ENCODE measurements at places on chromosomes 2 and 18.

- DNase-seq = peak; percentile 75
These were observed 90.2 kb downstream of the BCL11A start for GRCh38 chr2:60463249-60463648.

DNA sequence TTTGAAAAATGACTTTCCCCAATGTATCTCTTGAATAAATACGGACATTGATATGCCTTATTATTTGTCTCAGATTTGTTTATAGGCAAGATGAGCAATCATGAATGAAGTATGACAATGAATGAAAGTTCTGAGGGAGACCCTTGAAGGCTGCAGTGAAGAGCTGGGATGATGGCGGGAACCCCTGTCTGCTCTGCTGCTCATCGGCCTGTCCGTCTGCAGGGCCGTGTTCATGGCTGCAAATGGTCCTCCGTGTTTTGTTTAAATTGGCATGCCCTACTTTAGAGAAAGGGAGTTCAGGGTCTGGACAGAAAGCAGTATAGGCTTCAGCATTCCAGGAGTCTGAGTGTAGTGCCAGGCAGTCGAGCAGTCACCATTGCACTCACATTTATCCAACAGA is 1.2 kb upstream of the HS1BP3 start:
- DNase-seq = no peak

DNA sequence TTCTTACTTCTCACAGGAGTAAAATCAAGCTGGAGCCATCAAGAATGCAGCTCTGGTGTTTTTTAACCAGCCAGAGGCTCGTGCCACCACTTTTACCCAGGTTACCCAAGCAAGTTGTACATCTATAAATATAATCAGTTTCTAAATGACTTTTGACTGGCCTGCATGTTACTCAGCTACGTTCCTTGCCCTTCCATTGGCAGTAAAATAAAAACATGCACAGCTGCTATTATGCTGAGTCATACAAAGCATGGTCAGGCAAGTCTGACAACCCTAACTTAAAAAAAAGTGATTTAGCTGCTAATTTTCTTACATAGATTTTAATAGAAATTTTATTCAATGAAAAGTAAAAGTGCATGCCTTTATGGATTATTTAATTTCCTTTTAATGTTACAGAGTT is 111.7 kb upstream of the CSRNP3 start:
- peak; percentile 42 for DNase-seq

- no peak for DNase-seq
These were observed 373.0 kb downstream of the CDH2 start for GRCh38 chr18:27803957-27804356.

GRCh38 chr2:102603904-102604303 is 15.4 kb upstream of the SLC9A2 start:
- DNase-seq = peak; percentile 76

- DNase-seq = no peak
These were observed 364.4 kb upstream of the CHST9 start for GRCh38 chr18:27549335-27550039.

DNA sequence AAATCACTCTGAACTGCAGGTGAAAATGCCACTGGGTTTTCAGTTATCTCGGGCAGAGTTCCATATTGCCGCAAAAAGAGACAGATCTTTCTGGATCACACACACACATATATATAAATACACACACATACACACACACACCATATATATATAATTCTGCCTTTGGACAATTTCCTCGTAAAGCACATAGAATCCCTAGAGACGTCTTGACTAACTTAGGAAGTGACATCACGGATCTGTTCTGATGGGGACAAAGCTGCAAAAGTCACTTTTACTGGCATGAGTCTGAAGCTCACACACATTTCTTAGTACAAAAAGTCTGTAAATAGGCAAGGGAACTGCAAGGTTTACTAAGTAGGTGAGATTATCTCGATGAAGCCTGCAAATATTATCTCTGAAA is 28.6 kb upstream of the MBOAT2 start:
- DNase-seq = no peak

DNA sequence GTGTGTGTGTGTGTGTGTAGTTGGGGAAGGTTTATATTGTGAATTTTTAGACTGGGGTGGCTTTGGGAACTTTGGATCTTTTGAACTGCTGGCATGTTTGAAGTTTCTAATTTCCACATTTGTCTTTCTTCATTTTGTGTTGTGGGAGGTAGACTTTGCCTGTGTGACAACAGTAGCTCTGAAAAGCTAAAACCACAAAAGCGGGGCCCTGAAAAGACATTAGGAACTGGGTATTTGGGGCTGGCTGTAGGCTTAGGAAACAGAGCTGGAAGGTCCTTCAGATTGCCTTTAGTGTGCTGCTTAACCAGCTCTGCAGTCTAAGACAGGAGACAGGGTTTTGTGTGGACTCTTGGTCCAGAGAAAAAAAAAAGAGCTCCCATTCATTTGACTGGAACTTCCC is 27.2 kb upstream of the DOCK10 start:
- no peak for DNase-seq

- no peak for DNase-seq
These were observed 586.6 kb upstream of the KLHL29 start for GRCh38 chr2:22798386-22798785.

GRCh38 chr2:11397513-11397912 is 53.1 kb upstream of the ROCK2 start:
- DNase-seq = no peak

- no peak for DNase-seq
These were observed 156.6 kb upstream of the LHCGR start for GRCh38 chr2:48912110-48912509.

GRCh38 chr2:194730266-194730665 is 926.8 kb upstream of the SLC39A10 start:
- DNase-seq = no peak

GRCh38 chr18:47931718-47932103 is 1.3 kb upstream of the SMAD2 start:
- peak; percentile 85 for DNase-seq

- no peak for DNase-seq
These were observed 90.1 kb downstream of the MYCN start for GRCh38 chr2:16030206-16031057.

GRCh38 chr2:229431327-229431954 is 160.4 kb upstream of the PID1 start:
- DNase-seq = peak; percentile 73

GRCh38 chr2:39325966-39326365 is 82.2 kb upstream of the CDKL4 start:
- no peak for DNase-seq

GRCh38 chr2:144151851-144152250 is 368.1 kb downstream of the ZEB2 start:
- DNase-seq = peak; percentile 75

GRCh38 chr18:8328126-8328525 is 281.1 kb upstream of the RAB12 start:
- DNase-seq = no peak

GRCh38 chr2:241541564-241542277 is 16.8 kb upstream of the BOK start:
- DNase-seq = no peak

- DNase-seq = peak; percentile 55
These were observed 81.7 kb downstream of the SPRED2 start for GRCh38 chr2:65350651-65351056.

DNA sequence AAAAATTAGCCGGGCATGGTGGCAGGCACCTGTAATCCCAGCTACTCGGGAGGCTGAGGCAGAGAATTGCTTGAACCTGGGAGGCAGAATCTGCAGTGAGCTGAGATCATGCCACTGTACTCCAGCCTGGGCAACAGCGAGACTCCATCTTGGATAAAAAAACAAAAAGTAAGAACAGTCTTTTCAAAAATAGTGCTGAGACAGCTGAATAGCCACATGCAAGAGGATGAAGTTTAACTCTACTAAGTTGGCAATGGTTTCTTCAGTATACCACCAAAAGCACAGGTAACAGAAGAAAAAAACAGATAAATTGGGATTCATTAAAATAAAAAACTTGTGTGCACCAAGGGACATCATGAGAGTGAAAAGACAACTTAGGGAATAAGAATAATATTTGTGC is 112.4 kb downstream of the HS6ST1 start:
- DNase-seq = no peak

DNA sequence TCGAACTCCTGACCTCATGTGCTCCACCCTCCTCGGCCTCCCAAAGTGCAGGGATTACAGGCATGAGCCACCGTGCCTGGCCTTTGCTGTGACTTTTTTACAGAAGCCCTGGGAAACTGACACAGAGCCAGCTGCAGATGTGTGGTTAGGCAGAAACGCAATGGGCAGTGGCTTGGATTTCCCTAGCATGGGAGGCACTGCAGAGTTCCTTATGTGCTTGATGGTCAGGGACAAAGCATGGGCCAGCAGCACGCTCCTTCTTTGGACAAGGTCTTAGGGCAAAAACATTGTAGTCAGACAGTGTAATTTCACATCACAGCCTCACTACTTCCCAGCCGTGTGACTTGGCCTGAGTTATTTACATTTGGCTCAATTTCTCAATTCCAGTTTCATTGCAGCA is 153.9 kb downstream of the RNF144A start:
- no peak for DNase-seq

DNA sequence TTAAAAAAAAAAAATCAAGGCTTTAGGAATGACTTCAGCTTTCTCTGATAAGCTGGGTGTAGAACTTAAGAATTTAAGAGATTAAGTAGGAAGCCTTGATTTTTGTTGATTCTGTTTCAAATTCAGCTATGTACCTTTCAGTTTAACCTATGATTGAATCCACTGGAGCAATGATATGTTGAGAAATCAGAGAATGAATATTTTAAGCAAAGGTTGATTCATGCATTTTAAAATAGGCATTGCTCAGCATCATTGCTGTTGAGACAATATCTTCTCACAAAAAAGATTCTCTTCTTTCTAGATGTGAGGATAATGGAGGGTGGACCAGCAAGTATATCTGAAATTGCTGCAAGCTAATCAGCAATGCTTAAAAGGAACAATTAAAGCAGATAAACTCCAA is 109.8 kb downstream of the MAP3K20 start:
- DNase-seq = no peak

DNA sequence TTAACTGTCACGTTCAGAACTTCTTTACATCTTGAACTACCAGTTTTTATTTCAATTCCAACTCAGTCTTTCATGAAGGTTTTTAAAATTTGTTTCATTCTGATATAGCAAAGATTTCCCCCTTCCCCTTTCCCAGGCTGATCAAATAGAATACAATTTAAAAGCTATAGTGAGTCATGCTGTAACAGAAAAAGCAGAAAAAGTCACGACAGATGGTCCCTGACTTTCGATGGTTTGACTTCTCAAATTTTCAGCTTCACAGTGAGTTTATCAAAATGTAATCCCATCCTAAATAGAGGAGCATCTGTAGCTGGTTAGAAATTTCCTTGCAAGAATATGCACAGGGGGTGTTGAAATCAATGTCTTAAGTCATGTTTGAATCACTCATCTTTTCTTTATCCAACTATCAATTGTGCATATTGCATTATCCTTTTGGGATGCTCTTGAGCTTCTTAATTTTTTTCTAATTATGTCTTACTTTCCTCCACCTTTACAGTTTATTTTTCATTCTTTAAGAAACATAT is 500.3 kb downstream of the LRP1B start:
- no peak for DNase-seq

GRCh38 chr2:232791518-232791917 is 15.2 kb upstream of the KCNJ13 start:
- DNase-seq = no peak

DNA sequence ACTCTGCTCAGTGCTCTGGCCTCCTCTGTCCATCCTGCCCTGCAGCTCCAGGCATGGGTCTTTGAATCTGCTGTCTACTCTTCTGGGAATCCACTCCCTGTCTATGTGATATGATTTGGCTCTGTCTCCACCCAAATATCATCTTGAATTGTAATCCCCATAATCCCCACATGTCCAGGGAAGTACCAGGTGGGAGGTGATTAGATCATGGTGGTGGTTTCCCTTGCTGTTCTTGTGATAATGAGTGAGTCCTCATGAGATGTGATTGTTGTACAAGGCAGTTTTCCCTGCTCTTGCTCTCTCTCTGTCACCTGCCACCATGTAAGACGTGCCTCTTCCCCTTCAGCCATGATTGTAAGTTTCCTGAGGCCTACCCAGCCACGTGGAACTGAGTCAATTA is 881.8 kb upstream of the ID2 start:
- no peak for DNase-seq

DNA sequence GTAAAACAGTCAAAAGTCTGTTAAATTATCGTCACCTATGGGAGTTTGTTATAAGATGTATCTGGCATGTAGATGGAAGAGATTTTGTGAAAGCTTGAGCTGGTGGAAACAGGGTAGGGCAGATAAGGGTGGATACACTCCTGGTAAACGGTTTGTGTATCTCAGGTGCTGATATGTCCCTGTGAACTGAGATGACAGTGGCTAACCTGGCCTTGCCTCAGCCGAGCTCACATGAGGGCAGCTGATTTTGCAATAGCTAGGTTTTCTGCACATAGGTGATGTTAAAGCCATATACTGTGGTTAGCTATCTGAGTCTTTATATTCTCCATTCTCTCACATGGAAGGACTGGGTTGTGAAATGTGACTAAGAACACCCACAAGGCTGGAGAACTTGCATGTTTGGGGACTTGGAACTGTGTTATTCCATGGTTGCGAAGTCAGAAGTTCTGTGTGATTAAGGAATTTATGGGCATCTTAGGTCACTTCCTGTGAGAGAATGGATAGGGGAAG is 205.1 kb downstream of the TPGS2 start:
- DNase-seq = no peak

GRCh38 chr2:36438449-36438977 is 82.9 kb downstream of the CRIM1 start:
- no peak for DNase-seq

- no peak for DNase-seq
These were observed 151.2 kb downstream of the STK39 start for GRCh38 chr2:168096158-168096557.

DNA sequence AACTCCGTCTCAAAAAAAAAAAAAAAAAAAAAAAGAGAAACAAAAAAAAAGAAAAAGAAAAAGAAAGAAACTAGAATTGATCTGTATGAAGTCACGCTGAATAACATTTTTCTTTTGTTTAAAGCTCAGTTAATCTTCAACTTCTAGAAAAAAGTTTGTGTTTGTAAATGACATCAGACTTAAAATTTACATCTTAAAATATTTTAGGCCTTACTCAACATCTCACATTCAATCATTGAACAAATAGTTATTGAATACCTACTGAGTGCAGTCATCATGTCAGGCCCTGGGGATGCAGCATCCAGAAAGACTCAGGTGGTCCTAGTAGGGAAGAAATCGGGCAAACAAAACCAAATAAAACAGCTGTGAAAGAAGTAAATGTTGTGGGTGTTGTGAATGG is 292.3 kb upstream of the FANCL start:
- DNase-seq = no peak

- peak; percentile 78 for DNase-seq
These were observed 22.8 kb upstream of the MYO3B start for GRCh38 chr2:170155022-170155722.

- DNase-seq = no peak
These were observed 6.2 kb downstream of the TTL start for GRCh38 chr2:112488201-112488600.

- no peak for DNase-seq
These were observed 65.2 kb upstream of the MGAT4A start for GRCh38 chr2:98795891-98796676.

DNA sequence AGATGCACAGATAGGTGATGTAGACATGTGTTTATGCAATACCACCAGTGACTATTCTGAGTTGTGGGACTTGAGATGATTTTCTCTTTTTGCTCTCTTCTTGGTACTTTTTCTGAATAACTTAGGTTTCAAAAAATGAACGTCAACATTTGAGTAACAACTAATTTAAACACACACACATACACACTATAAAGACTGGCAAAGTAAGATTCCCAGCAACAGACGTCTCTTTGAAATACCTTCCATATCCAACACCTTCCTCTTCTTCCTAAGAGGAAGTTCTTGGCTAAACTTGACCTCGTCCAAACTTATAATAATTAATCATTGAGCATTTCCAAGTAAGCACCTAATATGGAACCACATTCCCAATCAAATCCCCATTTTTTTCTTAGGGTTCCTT is 81.6 kb upstream of the RGPD4 start:
- no peak for DNase-seq

Data from hematopoietic multipotent progenitor cell treated with erythropoietin and hydrocortisone succinate and interleukin-3 and kit ligand, for 4 days (in vitro differentiated cells).